ENCODE measurements at places on chromosomes 7 and 10.

- DNase-seq: no peak
Measured at GRCh38 chr7:55178863-55179773, 160.3 kb downstream of the EGFR start.

- DNase-seq: no peak
Measured at GRCh38 chr7:87797395-87797794, 78.8 kb downstream of the SLC25A40 start.

DNA sequence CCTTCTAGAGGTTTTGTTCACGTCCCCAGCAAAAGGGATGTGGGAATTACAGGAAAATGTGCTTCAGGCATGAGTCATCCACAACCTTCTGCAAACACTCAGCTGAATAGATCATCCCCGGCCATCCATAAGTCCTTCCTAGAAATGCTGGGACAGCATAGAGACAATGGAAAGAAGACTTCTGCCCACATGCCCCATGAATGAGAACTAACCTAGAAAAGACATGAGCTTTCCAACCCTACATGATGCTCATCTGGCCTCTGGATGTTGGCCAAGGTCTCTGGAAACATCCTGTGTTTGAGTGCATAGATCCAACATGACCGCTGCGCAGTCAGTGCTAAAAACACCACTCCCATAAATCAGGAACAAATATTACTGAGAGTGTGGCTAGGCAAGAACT lies 277.5 kb downstream of the PLXNA4 start:
- no peak for DNase-seq

DNA sequence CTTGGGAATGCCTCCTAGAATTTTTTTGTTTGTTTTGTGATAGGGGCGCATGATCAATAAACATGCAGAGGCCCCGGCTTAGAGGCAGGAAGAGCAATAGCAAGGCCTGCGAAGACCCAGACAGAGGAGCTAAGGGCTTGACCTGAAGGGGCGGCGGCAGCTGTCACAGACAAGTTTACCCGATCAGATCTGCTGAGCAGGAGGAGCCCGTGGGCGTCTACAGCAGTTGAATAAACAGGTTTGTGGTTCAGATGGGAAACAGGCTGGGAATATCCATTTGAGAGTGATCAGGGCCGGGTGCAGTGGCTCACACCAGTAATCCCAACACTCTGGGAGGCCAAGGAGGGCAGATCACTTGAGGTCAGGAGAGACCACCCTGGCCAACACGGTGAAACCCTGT lies 126.0 kb upstream of the CALN1 start:
- DNase-seq: no peak

- no peak for DNase-seq
Measured at GRCh38 chr10:44473146-44473545, 88.2 kb upstream of the CXCL12 start.

DNA sequence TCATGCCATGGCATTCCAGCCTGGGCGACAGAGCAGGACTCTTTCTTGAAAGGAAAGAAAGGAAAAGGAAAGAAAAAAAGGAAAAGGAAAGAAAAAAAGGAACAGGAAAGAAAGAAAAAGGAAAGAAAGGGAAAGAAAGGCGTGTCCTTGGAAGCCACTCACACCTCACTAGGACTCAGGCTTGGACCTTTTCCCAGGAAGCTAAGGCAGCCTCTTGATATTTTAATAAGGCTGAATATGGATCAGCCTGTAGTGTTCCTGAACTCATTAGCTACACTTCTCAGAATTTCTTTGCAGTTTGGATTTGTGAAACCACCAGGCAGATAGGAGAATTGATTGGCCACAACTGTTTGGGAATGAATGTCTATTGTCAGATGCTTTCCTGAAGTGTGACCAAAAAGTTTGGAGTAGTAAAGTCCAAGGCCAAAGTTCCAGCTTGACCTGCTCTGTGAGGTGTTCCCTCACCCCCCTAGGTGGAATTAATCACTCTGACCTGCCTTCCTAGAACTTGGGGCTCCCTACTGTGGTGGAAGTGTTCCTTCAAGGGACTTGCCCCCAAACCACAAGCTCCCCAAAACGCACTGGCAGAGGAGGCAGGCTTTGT lies 7.1 kb upstream of the MALSU1 start:
- no peak for DNase-seq

DNA sequence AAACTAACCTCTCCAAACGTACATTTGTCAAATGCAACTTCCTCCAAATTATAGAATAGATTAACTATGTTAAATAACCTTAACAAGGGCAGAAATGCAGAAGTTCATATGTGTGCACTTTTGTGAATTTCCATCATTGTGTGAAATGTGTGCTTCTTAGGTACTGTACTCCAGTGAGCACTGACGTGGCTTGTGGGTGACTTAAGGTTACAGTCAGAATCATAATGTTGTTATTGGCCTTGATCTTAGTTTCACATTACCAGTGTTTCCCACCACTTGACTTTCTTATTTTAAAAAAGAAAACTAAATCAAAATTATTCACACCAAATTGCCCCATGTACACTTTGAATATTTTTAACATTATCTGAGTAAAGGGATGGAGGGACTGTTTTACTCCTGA lies 155.1 kb upstream of the FZD8 start:
- DNase-seq: no peak

DNA sequence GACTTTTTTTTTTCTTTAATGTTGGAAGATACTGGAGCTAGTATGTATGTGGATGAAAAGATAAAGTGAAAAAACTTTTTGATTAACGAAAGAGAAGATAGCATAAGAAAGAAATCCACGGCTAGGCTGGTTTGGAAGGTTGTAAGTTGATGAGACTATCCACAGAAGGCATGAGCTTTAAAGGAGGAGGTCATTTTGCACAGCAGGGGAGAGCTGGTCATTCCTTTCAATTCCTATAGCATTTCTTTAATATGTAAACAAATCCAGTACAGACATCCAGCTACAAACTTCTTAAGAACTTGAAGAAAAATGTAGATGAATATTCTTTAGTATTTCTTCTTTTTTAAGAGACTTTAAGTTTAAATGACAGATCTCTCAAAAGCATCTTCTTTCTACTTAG lies 281.3 kb downstream of the CACNA2D1 start:
- no peak for DNase-seq

GRCh38 chr7:139345042-139345441 lies 3.9 kb downstream of the FMC1 start:
- no peak for DNase-seq

Data from left forelimb (tissue), 1 donor.